ENCODE measurements at places on chromosomes 11 and 22. TPM values are rescaled to one million over a fixed set of nuclear protein-coding genes. Genes with fewer than 3 reads are reported as not detected.

KRTAP5-8 gene
- total RNA-seq, result not detected

GPR83 gene
- total RNA-seq, result not detected

CARD10 gene
- total RNA-seq, result 33.2 TPM

MS4A3 gene
- total RNA-seq, result not detected

MEI1 gene
- 4.3 TPM for total RNA-seq

OR6A2 gene
- 0.43 TPM for total RNA-seq

TMEM132A gene
- total RNA-seq, result 49.5 TPM

LRRC10B gene
- total RNA-seq, result not detected

TSKU gene
- 9.3 TPM for total RNA-seq

LRRN4CL gene
- not detected for total RNA-seq

KCNJ5 gene
- not detected for total RNA-seq

ZBTB3 gene
- 8.0 TPM for total RNA-seq

INPP5J gene
- total RNA-seq, result 0.29 TPM

MYRF gene
- 1.4 TPM for total RNA-seq

VSTM5 gene
- 0.13 TPM for total RNA-seq

TREH gene
- total RNA-seq, result not detected

OR8A1 gene
- total RNA-seq, result not detected

DGCR6 gene
- 0.13 TPM for total RNA-seq

CECR2 gene
- 4.4 TPM for total RNA-seq

GAS2 gene
- total RNA-seq, result 1.3 TPM

AMOTL1 gene
- total RNA-seq, result 53.6 TPM

ATP5MG gene
- 56.8 TPM for total RNA-seq

SOX10 gene
- total RNA-seq, result not detected

OR52N4 gene
- total RNA-seq, result not detected

JAM3 gene
- 126 TPM for total RNA-seq

SPDYC gene
- not detected for total RNA-seq

BRSK2 gene
- total RNA-seq, result 0.36 TPM

PLA2G6 gene
- 4.7 TPM for total RNA-seq

ASRGL1 gene
- total RNA-seq, result 37.5 TPM

TTLL8 gene
- not detected for total RNA-seq

CTNND1 gene
- total RNA-seq, result 292 TPM

PNPLA3 gene
- 6.4 TPM for total RNA-seq

CST6 gene
- total RNA-seq, result 0.53 TPM

GAL3ST3 gene
- total RNA-seq, result 0.36 TPM

JAML gene
- 0.07 TPM for total RNA-seq

ARHGAP42 gene
- total RNA-seq, result 4.4 TPM

PGM2L1 gene
- 33.6 TPM for total RNA-seq

TESMIN gene
- total RNA-seq, result 2.1 TPM

FOLR1 gene
- not detected for total RNA-seq

SH3BP1 gene
- 0.79 TPM for total RNA-seq

PRRG4 gene
- total RNA-seq, result 0.43 TPM

BDNF gene
- 0.72 TPM for total RNA-seq

PDGFB gene
- total RNA-seq, result 69.5 TPM

CRYBB3 gene
- not detected for total RNA-seq
